Stimulated activated CD4-positive, alpha-beta T cell treated with anti-CD3 and anti-CD28 coated beads, Interleukin-12 subunit alpha, Interleukin-12 subunit beta, amount 100 ng/mL, for 4 hours (primary cell): ENCODE measurements at places on chromosomes 12 and 14.

GRCh38 chr12:130830246-130830551, 8.9 kb downstream of the STX2 start:
- DNase-seq, result no peak

- DNase-seq, result no peak
These were observed 33.8 kb downstream of the LRIG3 start for GRCh38 chr12:58886474-58886873.

DNA sequence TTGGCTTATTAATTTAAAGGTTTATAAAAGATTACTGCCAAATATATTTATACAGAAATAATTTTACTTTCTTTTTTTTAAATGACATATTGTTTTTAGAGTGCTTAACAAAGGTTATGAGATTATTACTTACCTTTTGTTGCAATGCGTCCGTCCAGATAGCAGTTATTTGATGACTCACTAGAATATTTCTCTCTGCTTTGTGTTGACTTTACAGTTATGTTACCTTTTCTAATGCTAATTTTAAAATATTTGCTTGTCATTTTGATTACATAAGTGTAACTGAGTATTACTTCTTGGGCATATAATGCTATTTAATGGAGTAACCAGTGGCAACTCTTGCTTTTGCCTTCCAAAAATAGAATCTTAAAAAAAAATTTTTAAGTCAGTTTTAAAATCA, 6.3 kb upstream of the PZP start:
- DNase-seq, result no peak

GRCh38 chr12:7081037-7081436, 11.2 kb downstream of the C1R start:
- no peak for DNase-seq

DNA sequence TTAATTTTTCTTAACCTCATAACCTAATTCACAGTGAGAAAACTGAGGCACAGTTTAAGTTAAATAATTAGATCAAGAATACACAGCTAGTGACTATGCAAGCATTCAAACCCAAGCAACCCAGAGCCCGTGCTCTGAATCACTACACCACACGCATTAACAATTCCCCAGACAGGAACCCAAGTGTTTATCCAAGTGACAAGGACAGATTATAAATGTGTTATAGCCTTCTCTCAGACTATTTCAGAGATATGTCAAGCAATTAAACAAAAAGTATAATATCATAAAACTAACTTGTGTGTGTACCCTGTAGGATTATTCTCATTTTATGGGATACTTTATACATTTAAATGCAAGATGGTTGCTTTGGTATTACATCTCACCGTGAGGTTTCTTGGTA, 43.8 kb downstream of the MED13L start:
- DNase-seq, result no peak

DNA sequence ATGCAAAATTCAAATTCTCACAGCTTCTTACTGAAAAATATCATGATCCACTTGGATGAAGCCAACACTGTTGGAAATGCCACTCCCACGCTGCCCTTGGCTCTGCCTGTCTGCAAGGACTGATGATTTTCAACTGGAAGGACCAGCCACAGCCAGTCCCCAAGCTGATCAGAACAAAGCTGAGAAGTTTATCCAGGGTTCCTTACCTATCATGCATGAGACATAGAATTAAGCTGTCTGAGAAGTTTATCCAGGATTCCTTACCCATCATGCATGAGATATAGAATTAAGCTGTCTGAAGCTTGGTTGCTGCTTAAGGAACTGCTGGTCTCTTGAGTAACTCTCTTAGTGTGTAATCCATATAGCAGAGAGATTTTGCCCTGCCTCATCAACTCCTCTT, 159.8 kb upstream of the TMEM260 start:
- DNase-seq, result no peak

GRCh38 chr12:57429473-57430111, 1.3 kb downstream of the R3HDM2 start:
- no peak for DNase-seq

DNA sequence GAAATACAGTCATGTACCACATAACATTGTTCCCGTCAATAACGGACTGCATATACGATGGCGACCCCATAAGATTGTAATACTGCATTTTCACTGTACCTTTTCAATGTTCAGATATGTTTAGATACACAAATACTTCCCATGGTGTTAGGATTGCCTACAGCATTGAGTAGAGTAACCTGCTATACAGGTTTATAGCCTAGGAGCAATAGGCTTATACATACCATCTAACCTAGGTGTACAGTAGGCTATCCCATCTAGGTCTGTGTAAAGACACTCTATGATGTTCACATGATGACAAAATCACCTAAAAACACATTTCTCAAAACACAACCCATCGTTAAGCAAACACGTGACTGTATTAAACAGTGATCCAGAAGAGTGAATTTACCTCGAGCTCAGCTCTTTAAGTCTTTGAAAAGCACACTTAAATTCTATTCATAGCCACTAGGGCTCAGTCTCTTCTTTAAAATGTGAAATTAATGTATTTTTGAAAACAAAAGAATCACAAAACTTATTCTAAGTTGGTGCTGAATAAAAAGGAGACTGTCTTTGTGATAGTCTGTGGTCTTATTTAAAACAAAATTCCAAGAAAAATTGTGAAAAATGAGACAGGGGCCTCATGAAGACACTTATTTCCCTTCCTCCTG, 239.1 kb upstream of the ARID2 start:
- DNase-seq, result no peak

DNA sequence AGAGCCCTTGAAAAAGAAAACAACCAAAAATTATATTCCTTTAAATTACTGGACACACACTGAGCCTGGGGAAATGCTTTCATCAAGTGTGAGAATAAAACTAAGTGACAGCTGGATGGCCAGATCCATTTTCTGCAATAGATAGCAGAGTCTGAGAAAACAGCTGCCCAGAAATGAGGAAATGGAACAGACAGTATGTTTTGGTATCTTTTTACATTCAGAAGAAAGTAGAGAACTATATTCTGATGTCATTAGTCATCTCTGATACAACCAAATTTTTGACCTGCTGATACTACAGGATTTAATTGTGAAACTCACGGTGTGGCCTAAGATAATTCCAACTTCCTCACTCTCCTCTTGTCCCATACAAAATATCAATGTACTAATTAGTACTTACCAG, 78.2 kb downstream of the HMGA2 start:
- DNase-seq, result no peak

DNA sequence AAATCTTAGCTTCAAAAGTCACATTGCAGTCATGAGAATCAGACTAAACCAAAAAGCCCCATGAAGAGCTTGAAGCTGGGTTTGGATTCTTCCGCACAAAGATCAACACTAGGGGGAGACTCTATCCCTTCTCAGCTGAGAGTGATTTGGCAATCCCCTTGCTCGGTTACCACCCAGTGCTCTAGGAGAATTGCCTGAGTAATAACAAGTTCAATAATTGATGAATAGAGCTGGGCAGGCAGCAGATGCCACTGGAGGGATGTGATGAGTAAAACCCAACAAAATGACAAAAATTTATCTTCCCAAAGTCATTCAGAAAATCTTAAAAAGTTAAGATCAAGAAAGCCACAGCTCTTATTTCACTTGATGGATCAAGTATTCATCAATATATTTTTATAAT, 185.6 kb upstream of the ARID2 start:
- DNase-seq, result peak; percentile 5

DNA sequence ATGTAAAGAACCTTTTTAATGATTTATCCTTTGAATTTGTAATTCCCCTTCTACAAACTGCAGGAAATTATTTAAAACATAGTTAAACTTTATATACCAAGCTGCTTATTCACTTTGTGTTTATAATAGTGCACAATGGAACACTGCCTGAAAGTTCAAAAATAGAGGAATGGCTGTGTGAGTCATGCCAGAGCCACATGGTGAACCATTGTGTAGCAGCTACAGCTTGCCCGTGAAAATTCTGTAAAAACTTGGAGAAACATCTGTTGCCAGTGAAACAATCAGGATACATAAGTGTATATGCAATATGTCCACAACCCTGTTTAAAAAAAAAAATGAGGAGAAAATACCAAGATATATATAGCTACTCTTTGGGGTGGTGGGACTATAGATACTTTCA, 59.5 kb downstream of the VEZT start:
- no peak for DNase-seq

DNA sequence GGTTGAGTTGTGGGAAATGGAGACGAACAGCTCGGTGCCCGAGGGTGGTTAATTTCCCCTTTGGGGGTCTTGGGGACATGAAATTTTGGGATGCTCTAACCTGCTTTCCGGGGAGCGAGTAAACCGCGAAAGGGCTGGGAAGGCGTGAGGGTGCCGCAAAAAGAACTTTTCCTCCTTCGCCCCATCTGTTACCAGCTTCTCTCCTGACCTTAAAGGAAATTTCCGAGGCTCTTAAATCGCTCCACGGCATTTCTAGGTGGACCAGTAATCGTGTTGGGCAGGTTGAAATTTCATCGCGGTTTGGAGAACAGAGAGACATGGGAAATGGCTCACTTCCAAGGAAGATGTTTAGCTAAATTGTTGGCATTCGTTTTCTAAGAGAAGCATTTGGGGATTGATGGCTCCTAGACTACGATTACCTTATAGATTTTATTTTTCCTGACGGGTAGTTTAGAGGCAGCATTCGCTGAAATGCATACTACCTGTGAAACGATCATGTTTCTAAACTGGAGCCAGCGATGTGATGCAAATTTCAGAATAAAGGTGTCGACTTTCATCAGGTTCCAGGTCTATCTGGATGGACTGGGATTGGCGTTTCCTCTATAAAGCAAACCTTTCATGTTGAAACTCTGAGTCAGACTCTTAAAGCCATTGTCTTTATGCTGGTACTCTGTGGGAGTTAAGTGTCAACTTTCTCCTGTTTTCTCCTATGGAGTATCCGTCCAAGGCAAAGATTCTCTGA, 414.5 kb downstream of the PCNX1 start:
- DNase-seq, result no peak

DNA sequence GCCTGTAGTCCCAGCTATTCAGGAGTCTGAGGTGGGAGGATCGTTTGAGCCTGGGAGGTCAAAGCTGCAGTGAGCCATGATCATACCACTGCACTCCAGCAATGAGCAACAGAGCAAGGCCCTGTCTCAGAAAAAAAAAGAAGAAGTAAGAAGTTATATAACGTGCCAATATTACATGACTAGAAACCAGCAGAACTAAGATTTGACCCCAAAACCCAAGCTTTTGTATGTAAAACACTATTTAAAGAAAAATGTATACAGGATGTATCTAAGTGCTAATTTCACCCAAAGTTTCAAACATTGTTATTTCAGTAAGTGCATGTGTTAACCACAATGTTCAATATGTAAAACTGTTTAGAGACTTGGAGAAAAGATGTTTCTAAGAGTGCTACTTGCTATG, 94.7 kb downstream of the SLC5A8 start:
- DNase-seq, result no peak

GRCh38 chr12:94191811-94192210, 43.4 kb downstream of the PLXNC1 start:
- DNase-seq, result no peak

DNA sequence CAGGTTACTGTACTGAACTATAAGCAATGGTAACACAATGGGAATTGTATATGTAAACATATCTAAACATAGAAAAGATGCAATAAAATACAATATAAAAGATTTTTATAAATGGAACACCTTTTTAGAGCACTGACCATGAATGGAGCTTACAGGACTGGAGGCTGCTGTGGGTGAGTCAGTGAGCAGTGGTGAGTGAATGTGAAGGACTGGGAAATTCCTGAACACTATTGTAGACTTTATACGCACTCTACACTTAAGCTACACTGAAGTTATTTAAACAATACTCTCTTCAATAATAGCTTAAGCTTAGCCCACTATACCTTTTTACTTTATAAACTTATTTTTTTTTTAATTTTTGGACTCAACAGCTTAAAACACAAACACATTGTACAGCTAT, 313.5 kb downstream of the KCNC2 start:
- DNase-seq, result no peak

DNA sequence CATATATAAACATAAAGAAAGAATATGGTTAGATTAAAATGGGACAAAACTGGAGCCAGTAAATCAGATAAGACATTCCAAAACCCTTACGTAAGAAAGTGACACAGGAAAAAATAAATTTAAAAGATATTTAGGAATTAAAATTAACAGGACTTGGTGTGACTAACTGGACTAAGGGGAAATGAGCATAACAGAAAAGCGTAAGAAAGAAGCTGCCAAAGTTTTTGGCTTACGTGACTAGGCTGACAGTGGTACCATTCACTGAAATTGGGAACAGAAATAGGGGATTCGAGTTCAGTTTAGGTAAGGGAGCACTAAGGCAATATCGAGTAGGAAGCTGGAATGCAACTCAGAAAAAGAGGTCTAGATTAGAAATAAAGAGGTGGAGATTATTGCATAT, 7.8 kb downstream of the CDK17 start:
- no peak for DNase-seq

- no peak for DNase-seq
These were observed 7.7 kb downstream of the AHNAK2 start for GRCh38 chr14:104970231-104971068.

DNA sequence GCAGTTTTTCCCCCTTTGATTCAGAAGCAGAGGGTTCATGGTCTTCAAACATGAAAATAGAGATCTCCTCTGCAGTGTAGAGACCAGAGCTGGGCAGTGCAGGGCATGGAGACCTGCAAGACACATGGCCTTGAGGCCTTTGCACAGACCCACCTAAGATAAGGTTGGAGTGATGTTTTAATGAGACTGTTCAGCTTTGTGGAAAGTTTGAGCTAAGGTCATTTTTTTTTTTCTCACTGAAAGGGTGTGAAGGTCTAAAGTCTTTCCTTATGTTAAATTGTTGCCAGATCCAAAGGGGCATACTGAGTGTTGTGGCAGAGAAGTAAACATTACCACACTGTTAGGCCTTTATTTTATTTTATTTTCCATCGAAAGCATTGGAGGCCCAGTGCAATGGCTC, 185.1 kb downstream of the MSRB3 start:
- no peak for DNase-seq

DNA sequence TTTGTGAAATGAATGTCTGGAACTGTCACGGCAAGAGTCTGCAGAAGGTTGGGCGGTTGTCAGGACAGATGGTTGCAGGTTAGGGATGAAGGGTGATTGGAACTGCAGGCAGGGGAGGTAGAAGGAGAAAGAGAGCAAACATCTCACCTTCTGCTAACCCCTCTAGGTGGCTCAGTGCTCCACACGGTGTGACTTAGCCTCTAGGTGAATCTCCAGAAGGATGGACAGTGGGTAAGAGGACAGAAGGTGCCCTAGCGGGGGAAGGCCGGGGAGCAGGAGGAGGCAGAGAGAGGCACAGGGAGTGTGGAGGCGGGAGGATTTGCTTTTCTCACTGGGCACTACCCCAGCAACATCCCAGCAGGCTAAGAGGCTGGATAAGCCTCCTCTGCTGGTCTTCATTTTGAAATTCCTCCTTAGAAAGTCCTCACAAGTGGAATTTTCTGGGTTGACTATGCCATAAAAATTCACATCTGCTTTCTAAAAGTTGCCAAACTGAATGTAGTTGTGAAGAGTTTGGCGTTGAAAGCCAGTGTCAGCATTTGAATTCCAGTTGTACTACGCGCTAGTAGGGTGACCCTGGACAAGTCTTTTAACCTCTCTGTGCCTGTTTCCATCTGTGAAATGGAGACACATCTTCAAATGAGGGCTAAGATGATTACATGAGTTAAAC, 10.7 kb upstream of the GPR68 start:
- no peak for DNase-seq

GRCh38 chr14:94748667-94749347, 21.1 kb downstream of the GSC start:
- no peak for DNase-seq
